ENCODE measurements at places on chromosomes 16 and 17.

- no peak for DNase-seq
Observed at GRCh38 chr16:55539488-55539887, 27.0 kb upstream of the CAPNS2 start.

- DNase-seq = no peak
Observed at GRCh38 chr16:3997231-3997841, 116.8 kb upstream of the CREBBP start.

- no peak for DNase-seq
Observed at GRCh38 chr16:48862087-48862532, 252.1 kb upstream of the N4BP1 start.

- DNase-seq = no peak
Observed at GRCh38 chr16:88886845-88887521, 20.5 kb upstream of the PABPN1L start.

DNA sequence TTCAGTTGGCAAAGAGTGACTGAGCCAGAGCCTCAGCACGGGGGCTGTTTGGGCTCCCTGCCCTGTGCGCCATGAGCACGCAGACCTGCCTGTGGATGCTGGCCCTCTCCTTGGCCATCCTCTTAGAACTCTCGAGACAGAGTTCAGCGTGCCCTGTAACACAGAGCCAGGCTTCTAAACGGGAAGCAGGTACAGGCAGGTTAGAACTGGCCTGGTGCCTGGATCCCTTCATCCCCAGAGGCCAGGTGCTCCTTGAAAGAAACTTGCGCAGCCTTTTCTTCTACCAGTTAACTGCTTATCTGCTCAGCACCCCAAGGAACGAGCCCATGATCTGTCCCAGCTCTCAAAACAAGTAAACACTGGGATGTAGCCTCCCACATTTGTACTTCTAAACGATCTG is 6.9 kb downstream of the CCNF start:
- no peak for DNase-seq

DNA sequence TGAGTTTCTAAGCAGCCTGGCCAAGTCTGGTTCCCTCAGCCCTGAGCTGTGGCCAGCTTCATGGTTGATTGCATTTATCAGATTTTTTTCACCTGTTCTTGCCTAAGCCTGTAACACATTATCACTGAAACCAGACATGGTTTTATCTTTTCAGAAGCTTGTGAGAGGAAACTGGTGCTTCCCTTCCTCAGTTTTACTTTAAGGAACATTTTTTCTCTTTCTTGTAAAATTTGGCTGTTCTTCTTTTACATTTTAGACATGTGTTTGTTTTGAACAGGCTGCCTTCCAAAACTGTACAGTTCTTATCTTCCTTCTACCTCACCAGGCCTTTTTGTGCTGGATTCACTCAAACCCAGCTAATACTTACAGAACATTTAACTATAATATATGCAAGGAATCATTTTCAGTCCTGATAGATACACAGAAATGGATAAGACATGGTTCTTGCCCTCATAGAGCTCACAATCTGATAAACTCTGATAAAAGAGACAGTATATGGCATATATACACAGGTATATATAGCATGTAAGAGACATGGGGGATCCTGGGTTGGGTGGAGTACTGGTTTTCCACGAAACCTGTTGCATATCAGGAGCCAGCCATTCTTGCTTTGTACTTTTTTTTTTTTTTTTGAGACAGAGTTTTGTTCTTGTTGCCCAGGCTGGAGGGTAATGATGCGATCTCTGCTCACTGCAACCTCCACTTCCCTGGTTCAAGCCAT is 44.5 kb downstream of the ZNRF1 start:
- no peak for DNase-seq

DNA sequence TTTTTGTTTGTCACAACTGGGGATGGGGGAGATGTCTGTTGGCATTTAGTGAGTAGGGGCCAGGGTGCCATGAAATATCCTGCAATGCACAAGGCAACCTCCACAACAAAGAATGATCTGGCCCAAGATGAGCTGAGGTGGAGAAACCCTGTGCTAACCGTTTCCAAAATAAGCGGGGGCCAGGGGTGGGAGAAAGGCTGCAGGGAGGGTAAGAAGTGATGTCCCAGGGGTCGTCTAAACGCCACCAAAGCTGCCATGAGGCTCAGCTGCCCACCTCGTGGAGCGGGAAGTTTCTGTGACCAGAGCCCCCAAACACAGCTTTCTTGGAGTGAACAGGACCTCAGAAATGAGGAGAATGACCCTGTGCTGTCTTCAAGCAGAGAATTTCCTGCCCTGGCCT is 76.5 kb upstream of the CDH5 start:
- no peak for DNase-seq

DNA sequence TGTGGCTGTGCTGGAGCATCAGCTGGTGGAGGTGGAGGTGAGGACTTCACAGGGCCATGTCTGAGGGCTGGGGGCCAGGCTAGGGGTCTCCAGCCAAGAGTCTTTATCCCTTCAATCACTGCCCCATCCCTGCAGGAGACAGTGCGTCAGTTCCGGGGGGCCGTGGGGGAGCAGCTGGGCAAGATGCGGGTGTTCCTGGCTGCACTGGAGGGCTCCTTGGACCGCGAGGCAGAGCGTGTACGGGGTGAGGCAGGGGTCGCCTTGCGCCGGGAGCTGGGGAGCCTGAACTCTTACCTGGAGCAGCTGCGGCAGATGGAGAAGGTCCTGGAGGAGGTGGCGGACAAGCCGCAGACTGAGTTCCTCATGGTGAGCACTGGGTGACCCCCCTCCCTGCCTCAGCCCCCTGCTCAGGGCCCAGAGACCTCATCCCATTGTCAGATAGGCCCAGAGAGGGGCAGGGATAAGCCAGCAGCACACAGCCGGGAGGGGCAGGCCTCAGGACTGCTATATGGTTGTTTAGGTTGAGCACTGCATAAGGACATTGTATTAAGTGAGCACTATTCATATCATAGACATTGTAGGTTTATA is 2.3 kb upstream of the PYDC1 start:
- no peak for DNase-seq

DNA sequence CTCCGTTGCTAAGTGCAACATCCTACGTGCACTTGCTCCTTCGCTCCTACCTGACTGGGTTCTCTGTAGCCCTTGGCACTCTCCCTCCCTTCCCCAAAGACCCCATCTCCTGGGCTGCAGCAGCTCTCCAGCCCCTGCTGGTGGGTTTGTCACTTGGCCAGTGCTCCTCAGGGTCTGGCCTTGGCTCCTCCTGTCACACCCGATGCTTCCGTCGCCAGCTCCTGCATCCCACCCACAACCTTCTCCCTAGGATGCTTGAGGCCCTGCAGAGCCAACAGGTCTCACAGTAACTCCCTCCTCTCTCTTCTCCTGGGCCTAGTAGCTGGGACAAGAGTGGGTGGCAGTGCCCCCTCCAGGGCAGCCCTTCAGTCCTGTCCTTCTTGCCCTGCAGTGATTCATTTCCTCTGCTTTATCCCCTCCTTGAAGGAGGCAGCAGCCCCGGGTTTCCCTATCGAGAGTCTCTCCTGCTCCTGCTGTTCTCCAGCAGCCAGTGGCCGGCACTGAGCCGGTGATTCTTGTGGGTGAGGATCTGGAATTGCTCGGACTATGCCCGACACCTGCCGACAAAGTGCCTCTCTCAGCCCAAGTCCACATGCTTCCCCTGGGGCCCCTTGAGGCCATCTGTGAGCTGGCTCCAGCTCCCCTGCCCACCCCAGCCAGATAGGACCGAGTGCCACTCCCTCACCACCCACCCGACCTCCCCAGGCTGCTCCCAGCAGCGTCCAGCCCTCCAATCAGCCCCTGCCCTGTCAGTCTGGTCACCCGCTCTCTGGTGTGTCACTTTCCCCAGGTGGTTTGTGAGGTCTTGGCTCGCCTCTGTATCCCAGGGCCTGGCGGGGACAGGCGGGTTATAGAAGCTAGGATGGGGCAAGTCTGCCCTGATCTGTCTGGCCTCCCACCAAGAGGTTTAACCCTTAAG is 3.8 kb downstream of the LITAFD start:
- DNase-seq = no peak

GRCh38 chr16:59469266-59469665 is 735.1 kb upstream of the GOT2 start:
- no peak for DNase-seq

GRCh38 chr16:23567602-23568001 is 10.1 kb downstream of the UBFD1 start:
- DNase-seq = no peak

DNA sequence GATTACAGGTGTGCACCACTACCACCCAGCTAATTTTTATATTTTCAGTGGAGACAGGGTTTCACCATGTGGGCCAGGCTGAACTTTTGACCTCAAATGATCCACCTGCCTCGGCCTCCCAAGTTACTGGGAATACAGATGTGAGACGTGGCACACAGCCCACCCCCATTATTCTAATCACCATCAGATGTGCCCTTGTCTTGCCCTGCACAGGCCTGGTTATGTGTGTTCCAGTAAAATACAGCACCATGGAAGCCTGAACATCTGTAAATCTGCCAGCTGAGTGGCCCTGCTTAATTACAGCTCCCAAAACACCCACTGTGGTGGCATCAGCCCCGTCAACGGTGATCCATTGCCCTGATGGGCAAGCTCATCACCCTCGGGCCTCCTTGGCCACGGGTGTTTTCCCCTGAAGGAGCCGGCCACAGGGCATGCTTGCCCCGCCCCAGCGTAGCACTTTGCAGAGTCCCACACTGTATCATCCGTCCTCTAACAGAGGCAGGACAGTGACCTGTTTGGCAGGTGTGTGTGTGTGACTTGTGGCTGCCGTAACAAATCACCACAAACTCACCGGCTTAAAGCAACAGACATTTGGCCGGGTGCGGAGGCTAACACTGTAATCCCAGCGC is 74.5 kb downstream of the RBFOX3 start:
- no peak for DNase-seq

DNA sequence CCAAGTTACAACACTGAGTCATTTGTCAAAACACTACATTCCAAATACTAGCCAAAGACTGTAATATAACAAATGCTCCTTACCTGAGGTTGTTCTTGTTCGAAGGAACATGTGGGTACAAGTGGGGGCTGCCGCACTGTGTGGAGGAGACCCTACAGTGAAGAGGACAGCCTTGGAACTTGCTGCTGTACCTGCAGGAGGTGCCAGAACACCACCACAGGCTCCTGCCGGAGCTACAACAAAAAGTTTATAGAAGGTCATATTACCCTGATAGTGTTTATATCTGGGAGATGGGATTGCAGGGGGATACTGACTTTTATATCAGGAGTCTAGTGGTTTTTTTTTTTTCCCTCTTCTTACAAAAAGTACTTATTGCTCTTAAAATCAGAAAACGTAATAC is 37.8 kb upstream of the ALDH3A1 start:
- no peak for DNase-seq

GRCh38 chr17:4947411-4948165 is 742 bp downstream of the PFN1 start:
- peak; percentile 56 for DNase-seq

- DNase-seq = no peak
Observed at GRCh38 chr16:54110016-54110981, 176.3 kb downstream of the IRX3 start.

All from CD8-positive, alpha-beta memory T cell (primary cell).